ENCODE measurements at places on chromosomes 2 and 18.

DNA sequence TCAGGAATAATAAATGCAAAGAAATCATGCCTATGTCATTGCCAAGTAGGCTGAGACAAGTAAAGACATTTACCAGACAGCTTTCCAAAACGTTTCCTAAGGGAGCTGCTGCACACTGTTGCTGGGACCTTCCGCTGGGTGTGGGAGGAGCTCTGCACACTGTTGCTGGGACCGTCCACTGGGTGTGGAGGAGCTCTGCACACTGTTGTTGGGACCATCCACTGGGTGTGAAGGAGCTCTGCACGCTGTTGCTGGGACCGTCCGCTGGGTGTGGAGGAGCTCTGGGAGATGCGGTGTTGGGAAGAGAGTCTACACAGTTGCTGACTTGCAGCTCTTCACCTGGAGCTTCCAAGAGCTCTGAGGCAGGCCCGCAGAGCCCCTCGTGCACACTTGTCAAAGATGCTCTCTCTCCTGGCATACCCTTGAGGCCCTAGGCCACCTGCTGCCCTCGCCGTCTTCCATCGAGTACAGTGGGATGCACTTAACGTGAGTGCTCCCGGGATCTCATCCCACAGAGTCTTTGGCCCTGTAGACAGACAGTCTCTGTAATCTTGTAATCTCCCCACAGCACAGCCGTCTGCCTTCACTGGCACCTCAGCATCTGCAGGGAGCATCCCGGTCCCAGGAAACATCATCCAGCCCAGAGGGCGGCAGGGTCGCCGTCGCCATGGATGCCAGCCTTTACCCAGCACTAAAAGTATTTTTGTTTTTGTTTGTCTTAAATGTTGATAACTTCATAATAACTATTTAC is 51.4 kb downstream of the TRAPPC12 start:
- DNase-seq = no peak

GRCh38 chr2:129281791-129282530 is 697.5 kb upstream of the RAB6C start:
- DNase-seq = no peak

DNA sequence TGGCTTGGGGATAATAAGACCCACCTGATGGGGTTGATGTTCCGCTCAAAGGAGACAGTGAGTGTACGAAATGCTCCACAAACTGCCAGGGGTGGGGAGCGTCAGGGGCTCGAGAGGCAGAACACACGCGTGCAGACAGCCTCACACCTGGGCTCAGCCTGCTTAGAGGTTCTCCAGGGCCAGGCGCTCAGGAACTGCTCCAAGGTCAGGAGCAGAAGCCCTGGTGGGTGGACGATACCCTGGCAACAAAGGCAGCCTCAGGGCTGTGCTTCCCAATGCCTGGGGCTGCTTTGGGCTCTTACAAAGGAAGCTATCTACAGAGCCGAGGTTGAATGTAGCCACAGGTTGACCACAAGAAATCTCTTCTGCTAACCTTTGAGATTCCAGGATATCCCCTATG is 114.4 kb downstream of the CLIP4 start:
- no peak for DNase-seq

DNA sequence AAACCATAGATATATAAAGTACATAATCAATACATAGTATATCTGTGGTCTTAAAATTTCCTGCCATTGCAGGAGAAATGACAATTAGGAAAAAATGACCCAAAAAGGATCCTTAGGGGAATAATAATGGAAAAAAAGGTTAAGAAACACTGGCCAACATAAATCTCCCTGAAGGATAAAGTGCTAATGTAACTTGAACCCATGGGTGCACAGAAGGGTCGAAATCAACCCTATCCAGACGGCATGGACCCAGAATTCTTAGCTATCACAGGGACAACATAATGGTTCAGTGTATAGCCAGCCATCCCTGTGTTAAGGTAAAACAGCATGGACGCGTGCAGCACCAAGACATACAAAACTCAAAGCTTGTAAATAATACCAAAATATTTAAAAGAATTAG is 150.8 kb downstream of the DYM start:
- no peak for DNase-seq

DNA sequence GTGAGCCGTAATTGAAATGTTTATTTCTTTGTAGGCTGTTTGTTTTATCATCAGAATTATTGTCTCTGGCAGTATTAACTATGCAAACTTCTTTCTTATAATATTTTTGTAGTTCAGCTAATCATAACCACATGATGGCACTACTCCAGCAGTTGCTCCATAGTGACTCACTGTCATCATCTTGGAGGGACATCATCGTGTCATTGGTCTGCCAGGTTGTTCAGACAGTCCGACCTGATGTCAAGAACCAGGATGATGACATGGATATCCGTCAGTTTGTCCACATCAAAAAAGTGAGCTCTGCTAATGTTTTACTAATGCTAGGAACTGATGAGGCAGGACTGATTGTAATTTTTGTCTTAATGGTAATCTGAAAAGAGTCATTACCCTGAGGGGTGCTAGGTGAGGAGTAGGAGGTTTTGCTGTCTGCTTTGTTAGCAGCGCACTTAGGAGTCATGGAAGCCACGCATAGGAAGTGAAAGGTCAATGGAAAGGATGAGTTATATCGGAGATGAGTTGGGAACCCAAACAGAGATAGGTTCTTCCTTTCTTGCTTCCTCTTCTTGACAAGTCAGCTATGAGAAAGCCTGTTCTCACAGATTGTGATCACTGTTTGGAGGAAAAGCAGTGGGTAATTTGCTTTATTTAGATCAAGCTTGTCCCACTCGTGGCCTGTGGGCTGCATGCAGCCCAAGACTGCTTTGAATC is 49.2 kb downstream of the PIKFYVE start:
- DNase-seq = no peak

- DNase-seq = no peak
These were observed 102.6 kb downstream of the VSNL1 start for GRCh38 chr2:17643031-17643615.

GRCh38 chr2:222423632-222424275 is 589 bp upstream of the SGPP2 start:
- peak; percentile 87 for DNase-seq

- no peak for DNase-seq
These were observed 84.6 kb downstream of the PLCL1 start for GRCh38 chr2:197889041-197889440.

GRCh38 chr2:148832637-148833036 is 42.4 kb upstream of the KIF5C start:
- DNase-seq = no peak

DNA sequence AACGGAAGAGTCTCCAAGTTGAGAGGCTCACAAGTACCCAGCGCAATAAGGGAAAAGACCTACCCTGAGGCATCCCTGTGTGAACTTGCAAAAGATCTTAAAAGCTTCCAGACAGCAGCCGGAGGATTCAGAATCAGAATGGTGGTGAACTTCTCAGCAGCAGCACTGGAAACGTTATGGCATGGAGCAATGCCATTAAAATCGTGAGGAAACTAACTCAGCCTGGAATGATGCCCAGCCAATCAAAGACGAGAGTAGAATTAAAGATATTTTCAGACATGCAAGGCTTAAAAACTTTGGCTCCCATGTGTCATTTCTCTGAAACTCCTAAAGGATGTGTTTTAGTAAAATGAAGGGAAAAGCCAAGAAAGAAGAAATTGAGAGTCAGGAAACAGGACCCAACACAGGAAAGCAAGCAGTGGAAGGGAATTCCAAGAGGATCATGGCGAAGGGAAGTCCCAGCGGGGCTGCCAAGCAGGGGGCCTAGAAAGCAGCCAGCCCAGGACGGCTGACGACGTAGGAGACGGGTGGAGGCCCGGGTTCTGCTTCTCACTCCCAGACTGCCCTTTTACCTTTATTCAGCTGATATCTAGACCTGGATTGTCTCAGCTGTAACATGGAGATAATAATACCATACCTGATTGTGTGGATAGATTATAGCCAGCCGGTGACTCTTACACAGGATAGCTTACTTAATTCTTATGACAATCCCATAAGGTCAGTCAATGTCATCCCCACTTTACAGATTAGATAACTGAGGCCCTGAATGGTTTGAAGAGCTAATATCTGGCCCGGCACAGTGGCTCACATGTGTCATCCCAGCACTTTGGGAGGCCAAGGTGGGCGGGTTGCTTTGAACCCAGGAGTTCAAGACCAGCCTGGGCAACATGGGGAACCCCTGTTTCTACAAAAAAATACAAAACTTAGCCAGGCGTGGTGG is 92.8 kb downstream of the ASAP2 start:
- no peak for DNase-seq

- no peak for DNase-seq
These were observed 54.1 kb upstream of the EPB41L5 start for GRCh38 chr2:119958670-119959268.

DNA sequence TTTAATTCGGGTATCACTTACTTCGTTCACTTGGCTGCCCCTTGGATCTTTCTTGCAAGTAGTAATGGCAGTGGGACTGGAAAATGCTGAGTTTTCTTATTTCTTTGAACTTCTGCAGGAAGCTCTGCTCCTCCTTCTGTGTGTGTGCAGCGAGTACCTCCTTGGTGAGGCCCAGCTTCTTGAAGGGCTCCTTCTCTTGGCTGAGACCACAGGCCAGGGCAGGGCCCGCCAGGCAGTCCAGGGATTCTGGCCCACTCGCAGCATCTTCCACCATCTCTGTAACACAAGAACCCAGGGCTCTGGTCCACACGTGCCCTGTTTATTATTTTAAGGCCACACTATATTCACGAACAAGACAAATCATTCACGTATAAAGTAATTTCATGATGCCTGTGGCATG is 15.8 kb upstream of the HES6 start:
- DNase-seq = no peak

DNA sequence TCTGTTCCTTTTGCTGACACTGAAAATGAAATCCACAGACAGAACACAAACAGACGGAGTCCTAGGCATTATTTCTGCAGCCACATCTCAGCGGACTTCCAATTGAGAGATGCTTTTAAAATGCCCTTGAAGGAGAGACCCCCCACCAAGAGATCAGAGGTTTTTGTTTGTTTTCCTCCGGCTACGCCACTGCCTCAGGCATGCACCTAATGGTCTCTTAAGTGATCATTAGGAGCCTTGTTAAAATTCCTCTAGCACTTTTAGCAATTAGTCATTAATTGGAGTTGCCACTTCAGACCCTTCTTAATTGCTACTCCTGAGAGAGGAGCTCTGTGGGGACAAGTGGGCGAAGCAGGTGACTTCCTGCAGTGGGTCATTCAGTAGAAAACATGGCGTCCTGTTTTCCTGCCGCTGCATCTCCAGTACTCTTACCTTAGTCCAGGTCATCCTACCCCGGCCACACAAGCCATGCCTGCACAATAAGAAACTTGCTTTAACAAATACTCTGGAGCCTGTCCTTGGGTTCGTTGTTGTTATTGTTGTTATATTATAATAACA is 257.7 kb upstream of the CHAC2 start:
- no peak for DNase-seq

DNA sequence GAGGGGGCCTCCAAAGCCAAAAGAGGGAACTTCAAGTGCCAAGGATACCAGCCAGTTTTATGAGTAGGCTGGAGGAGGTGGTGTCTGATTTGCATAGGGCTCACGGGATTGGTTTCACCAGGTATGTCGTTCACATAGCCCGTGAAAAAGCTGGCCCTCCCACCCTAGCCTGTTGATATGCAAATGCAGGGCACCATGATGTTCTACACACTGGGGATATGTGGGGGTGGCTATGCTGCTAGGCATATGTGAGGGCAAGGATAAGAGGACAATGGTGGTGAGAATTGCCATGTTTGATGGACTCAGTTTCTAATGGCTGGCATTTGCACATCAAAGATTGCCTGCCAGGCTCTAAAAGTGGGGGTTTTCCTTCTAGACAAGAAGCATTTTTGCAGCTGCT is 378.6 kb downstream of the DPP10 start:
- DNase-seq = no peak

DNA sequence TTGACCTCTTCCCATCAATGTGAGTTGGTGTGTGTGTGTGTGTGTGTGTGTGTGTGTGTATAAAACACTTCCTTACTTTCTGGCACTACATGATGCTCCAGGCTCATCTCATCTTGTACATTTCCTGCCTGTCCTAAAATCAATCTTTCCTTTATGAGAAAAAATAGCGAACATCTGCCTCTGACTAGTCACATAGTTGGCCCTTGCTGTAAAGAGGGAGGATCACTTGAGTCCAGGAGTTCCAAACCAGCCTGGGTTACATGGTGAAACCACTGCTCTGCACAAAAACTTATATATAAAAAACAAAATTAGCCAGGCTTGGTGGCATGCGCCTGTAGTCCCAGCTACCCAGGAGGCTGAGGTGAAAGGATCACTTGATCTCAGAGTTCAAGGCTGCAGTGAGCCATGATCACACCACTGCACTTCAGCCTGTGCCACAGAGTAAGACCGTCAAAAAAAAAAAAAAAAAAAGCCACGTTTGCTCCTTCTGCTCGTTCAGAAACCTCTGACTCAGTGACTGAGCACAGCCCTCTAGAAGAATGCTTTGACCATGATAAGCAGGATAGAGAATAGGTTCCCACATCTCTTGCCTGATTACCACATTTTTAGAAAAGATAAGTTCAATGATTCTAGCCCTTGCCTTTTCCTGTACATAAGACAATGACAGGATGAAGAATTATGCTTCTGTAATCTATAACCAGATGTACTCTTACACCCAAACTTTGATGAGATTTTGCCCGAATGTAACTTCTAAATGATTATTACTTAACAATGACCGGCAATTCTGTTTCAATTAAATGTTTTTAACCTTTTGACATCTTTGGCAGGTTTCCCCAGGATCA is 45.2 kb upstream of the ST3GAL5 start:
- no peak for DNase-seq

- peak; percentile 82 for DNase-seq
These were observed 11.6 kb downstream of the CD28 start for GRCh38 chr2:203718087-203718486.

DNA sequence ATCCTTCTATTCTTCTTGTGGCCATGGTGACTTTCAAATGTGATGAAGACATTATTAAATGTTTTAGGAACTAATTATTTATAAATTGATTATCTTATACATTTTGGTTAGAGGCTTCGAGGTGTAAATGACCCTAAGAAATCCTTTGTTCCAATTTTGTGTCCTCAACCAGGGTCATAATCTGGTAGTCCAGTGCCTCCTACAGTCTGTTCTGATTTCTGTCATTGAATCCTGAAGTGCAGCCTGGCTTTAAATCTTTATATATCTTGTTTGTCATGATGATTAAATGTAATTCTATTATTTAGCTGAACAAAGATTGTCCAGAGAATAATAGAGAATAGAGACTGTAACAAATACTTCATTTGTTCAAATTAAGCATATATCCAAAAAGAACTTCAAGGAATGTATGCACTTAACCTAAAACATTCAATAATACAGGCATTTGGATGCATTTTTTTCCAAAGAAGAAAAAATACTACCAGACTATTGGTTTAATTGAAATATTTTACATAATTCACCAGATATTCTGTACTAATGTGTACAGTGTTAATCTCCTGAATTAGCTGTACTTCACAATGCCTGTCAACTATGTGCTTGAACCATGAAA is 89.8 kb downstream of the PRPF40A start:
- DNase-seq = no peak

- DNase-seq = no peak
These were observed 1230.0 kb upstream of the CHAC2 start for GRCh38 chr2:52537588-52537987.

DNA sequence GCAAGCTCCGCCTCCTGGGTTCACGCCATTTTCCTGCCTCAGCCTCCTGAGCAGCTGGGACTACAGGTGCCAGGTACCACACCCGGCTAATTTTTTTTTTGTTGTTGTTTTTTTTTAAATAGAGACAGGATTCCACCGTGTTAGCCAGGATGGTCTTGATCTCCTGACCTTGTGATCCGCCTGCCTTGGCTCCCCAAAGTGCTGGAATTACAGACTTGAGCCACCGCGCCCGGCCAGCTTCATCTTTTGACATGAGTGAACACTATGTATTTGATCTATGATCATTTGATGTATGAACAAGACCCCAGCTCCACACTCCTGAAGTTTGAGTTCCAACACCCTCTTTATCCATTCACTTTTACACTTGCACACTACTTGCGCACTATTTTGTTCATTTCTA is 43.4 kb upstream of the LPIN2 start:
- no peak for DNase-seq
